Activated CD8-positive, alpha-beta memory T cell treated with anti-CD3 and anti-CD28 coated beads for 48 hours (primary cell): ENCODE measurements at places on chromosomes 16 and 17.

GRCh38 chr16:3020604-3021448 lies 658 bp downstream of the TNFRSF12A start:
- peak; percentile 37 for DNase-seq

- no peak for DNase-seq
These were observed 223.0 kb downstream of the SNX29 start for GRCh38 chr16:12199524-12199923.

GRCh38 chr16:17339764-17340541 lies 130.8 kb downstream of the XYLT1 start:
- DNase-seq = no peak

- DNase-seq = peak; percentile 41
These were observed 567 bp downstream of the GNA13 start for GRCh38 chr17:65055708-65056638.

- DNase-seq = no peak
These were observed 1527.7 kb upstream of the CDH8 start for GRCh38 chr16:63563819-63564505.

GRCh38 chr16:86653285-86654006 lies 75.1 kb downstream of the FOXL1 start:
- no peak for DNase-seq

- DNase-seq = no peak
These were observed 9.9 kb downstream of the MTSS2 start for GRCh38 chr16:70675851-70676513.
